NCI-H526 (cell line): ENCODE measurements at places on chromosomes 13 and 19.
A peak's percentile ranks its signal among the peaks of the same experiment; 100 is the strongest.

- DNase-seq = no peak
Observed at GRCh38 chr13:39433651-39434050, 169.3 kb downstream of the LHFPL6 start.

DNA sequence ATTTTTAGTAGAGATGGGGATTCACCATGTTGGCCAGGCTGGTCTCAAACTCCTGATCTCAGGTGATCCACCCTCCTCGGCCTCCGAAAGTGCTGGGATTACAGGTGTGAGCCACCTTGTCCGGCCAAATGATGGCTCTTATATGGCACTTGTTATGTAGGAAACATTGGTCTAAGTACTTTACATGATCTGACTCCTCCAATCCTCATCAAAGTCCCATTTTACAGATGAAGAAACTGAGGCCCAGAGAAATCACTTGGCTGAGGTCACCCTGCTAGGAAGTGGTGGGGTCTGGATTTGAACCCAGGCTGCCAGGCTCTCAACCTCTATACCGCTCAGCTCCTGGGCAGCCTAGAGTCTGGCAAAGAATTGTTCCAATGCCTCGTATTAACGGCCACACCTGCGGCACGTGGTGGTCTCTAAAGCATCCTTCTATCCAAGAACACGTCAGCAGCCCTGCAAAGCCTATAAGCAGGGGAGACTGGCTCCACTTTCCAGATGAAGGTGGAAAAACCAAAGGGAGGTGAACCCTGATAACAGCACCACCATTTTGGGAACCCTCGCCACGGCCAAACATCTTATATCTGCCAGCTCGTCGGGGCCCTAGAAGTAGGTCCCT is 18.1 kb downstream of the SHANK1 start:
- no peak for DNase-seq

GRCh38 chr13:26037302-26037701 is 14.5 kb downstream of the SHISA2 start:
- DNase-seq = peak; percentile 59

- DNase-seq = no peak
Observed at GRCh38 chr13:99600318-99600717, 99.0 kb downstream of the TM9SF2 start.

DNA sequence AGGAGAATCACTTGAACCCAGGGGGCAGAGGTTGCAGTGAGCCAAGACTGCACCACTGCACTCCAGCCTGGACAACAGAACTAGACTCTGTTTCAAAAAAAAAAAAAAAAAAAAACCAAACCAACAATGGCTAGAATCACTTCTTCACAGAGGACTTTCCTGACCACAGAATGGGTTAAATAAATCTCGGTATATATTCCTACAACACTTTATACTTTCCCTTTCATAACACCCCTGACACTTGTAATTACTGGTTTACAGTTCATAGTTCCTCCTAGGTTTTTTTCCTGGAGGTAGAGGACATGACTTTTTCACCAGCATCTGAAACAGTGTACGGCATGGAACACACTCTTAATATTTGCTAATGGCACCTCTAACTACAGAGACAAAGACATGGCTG is 31.4 kb downstream of the ZDHHC20 start:
- no peak for DNase-seq

- DNase-seq = no peak
Observed at GRCh38 chr13:20969182-20969581, 66.6 kb upstream of the XPO4 start.

- peak; percentile 54 for DNase-seq
Observed at GRCh38 chr19:38851622-38852230, 1.9 kb upstream of the HNRNPL start.

GRCh38 chr19:39157997-39158389 is 32.4 kb downstream of the PAK4 start:
- no peak for DNase-seq

GRCh38 chr13:31413516-31413915 is 213.7 kb downstream of the B3GLCT start:
- DNase-seq = no peak

GRCh38 chr13:64910096-64910495 is 2320.0 kb downstream of the PCDH9 start:
- no peak for DNase-seq

GRCh38 chr13:32905864-32906180 is 110.4 kb upstream of the KL start:
- peak; percentile 74 for DNase-seq

- no peak for DNase-seq
Observed at GRCh38 chr13:59133903-59134302, 1029.8 kb downstream of the DIAPH3 start.
